ENCODE measurements at places on chromosomes 5 and 9. TPM values are rescaled to one million over a fixed set of nuclear protein-coding genes. Genes with fewer than 3 reads are reported as not detected.

Gene TNFSF8
- not detected for total RNA-seq

Gene NUTM2F
- total RNA-seq: not detected

Gene COX7C
- 246 TPM for total RNA-seq

Gene PFN3
- not detected for total RNA-seq

Gene CBY3
- not detected for total RNA-seq

Gene FOXD4
- 0.36 TPM for total RNA-seq

Gene ZNF883
- 1.4 TPM for total RNA-seq

Gene CLIC3
- 4.4 TPM for total RNA-seq

Gene IFNA21
- not detected for total RNA-seq

Gene FGF18
- total RNA-seq: 0.07 TPM

Gene SV2C
- total RNA-seq: under 0.01 TPM

Gene PCDHB14
- 1.7 TPM for total RNA-seq

Gene CNTLN
- total RNA-seq: 1.4 TPM

Gene CLK4
- 29.2 TPM for total RNA-seq

Gene ADGRV1
- 3.1 TPM for total RNA-seq

Gene PIP5KL1
- total RNA-seq: 4.3 TPM

Gene RLN2
- 0.34 TPM for total RNA-seq

Gene STKLD1
- total RNA-seq: 0.07 TPM

Gene DDX4
- under 0.01 TPM for total RNA-seq

Gene CDKN2B
- 124 TPM for total RNA-seq

Gene GRK6
- total RNA-seq: 38.6 TPM

Gene SHB
- total RNA-seq: 17.1 TPM

Gene CDC25C
- total RNA-seq: 0.34 TPM

Gene GLDC
- 0.07 TPM for total RNA-seq

Data from nasal cavity respiratory epithelium epithelial cell of viscerocranial mucosa (primary cell).